ENCODE measurements at places on chromosomes 16 and 17.
A peak's percentile ranks its signal among the peaks of the same experiment; 100 is the strongest.

GRCh38 chr16:86806838-86807351, 228.5 kb downstream of the FOXL1 start:
- no peak for DNase-seq

- DNase-seq: peak; percentile 37
Measured at GRCh38 chr17:74671031-74671771, 41.5 kb downstream of the CD300LF start.

DNA sequence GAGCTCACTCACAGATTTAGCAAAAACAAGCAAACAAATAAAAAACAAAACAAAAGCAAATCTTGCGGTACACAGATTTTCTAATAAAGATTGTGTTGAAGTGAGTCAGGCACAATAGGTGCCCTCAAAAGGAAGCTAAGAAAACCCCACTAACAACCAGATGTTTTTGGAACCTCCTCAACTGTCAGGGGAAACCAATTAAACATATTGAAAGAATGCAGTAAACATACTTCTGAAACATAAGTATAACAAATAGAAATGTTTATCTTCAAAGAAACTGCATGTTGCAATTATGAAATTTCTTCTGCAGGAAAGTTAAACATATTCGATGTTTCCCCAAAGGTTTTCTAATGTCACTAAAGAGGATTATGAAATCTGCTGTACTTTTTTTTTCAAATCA, 110.5 kb upstream of the CORO6 start:
- DNase-seq: no peak

DNA sequence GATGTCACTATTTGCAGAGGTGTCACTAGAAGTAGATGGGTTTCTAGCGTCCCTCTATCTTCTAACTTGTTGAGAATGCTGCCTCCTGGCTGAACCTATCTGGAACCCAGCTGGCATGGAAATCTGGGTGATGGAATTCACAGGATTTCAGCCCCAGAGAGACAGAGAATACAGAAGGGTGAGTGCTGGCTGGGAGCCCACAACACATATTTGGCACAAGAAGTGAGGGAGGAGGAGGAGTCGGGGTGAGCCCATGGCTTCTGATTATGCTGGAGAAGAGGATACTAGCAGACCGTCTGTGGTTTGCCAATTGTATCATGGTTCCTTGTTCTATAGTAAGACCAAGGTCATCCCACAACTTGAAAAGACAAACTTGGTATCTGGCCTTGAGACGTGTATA, 557.8 kb upstream of the SALL1 start:
- DNase-seq: no peak

- no peak for DNase-seq
Measured at GRCh38 chr17:45914047-45914717, 19.8 kb downstream of the MAPT start.

GRCh38 chr17:411421-412120, 59.0 kb upstream of the RPH3AL start:
- DNase-seq: no peak

DNA sequence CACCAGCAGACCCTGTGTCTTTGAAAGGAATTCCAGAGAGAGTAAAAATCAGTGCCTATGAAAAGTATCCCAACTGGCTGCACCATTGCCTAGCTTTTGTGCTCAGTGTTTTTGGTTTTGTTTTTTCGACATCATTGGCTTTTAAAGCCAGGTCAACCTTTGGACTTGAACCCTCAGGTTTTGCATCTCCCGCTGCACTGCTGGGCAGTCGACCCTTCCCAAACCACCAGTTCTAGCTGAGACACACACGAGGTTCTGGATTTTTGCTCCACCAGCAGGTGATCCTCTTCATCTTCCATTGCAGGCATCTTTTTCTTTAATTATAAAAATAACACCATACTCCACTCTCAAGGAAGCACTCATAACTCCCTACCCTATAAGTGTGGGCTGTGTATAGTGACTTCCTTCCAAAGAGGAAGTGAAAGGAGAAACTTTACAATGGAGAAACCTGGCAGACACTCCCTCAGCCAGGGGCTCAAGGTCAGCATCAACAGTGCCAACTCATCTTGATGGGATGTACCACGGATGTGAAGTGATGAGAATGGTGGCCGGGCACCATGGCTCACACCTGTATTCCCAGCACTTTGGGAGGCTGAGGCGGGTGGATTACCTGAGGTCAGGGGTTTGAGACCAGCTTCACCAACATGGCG, 57.8 kb downstream of the BMERB1 start:
- DNase-seq: no peak

DNA sequence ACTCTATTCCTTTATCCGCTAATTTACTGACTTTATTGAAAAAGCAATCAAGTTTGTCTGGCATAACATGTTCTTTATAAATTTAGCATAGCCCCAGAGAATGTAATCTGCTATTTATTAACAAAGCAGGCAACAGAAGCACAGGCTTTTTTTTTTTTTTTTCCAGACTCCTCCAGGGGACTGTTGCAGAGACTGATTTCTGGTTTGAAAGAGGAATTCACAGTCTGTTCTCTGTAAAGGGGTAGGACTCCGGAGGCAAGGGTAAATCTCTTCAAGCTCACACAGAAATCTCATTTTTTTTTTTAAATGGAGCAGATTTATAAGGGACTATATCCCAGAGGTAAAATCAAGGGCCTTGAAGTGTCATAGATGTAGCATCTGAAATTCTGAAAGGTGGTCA, 1386.5 kb upstream of the CDH8 start:
- no peak for DNase-seq

DNA sequence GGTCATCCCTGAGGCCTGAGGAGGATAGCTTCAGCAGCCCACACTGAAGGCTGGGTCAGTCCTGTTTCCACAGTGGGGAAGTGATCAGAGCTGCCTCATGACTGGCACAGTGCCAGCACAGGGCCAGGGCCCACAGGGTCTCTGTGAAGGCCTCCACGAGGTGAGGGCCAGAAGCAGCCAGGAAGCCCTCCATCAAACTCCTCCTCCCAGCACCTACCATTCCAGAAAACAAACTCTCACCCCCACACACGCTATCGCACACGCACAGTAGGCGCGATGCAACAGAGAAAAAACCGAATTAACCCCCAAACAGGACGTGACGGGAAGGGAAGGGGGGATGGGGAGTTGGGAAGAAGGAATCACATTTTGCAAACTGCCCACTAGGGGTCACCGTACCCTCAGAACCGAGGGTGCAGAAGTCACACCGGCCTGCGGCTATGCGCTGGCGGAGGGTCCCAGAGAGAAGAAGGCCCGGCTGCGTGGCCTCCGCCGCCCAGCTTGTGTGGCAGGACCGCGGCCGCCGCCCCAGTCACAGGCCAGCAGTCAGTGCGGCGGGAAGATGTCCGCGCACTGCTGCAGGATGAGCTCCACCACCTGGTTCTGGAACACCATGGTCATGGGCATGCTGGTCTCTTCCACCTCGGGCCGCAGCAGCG, 37.6 kb downstream of the ARHGAP27 start:
- peak; percentile 87 for DNase-seq

- DNase-seq: no peak
Measured at GRCh38 chr17:41972571-41973407, 6.2 kb downstream of the CNP start.

- DNase-seq: peak; percentile 57
Measured at GRCh38 chr16:9047689-9048301, 43.6 kb upstream of the HAPSTR1 start.

- DNase-seq: no peak
Measured at GRCh38 chr17:15340966-15341365, 431 bp downstream of the TEKT3 start.

- DNase-seq: no peak
Measured at GRCh38 chr17:63960006-63960405, 12.7 kb downstream of the SCN4A start.

- DNase-seq: no peak
Measured at GRCh38 chr16:2236337-2237101, at the start of gene DNASE1L2. Gene DNASE1L2 (plus strand): TSS chr16:2236444. CDS start chr16:2236817, 373 bp downstream.

DNA sequence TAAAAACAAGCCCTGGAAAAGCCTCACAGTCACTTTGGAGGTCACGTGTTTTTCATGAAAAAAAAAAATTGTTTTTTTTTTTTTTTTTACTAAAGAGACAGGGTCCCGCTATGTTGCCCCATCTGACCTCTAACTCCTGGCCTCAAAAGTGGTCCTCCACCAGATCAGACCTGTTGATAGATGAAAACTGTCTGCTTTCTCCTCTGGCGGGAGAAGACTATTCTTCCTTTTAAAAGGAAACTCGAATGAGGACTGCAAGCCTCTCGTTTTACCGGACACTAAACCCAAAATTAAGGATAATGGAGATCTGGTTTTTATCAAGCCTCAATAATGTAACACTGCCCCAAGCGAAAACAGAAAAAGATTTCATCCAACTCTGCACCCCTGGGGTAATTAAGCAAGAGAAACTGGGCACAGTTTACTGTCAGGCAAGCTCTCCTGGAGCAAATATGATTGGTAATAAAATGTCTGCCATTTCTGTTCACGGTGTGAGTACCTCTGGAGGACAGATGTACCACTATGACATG, 25.8 kb downstream of the ZCCHC14 start:
- DNase-seq: no peak

DNA sequence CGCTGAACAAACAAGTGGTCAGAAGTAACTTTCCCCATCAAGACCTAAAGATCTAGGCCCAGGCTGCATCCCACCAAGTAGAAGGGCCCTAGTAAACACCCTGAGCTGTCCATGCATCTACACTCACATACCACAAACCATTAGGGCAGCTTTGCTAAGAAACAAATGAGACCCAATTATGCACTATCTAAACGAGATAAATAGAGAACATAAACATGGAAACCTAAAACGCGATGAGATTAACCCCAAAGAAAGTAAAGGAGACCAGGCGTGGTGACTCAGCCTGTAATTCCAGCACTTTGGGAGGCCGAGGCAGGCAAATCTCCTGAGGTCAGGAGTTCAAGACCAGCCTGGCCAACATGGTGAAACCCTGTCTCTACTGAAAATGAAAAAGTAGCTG, 5.8 kb downstream of the TXNDC11 start:
- DNase-seq: no peak

DNA sequence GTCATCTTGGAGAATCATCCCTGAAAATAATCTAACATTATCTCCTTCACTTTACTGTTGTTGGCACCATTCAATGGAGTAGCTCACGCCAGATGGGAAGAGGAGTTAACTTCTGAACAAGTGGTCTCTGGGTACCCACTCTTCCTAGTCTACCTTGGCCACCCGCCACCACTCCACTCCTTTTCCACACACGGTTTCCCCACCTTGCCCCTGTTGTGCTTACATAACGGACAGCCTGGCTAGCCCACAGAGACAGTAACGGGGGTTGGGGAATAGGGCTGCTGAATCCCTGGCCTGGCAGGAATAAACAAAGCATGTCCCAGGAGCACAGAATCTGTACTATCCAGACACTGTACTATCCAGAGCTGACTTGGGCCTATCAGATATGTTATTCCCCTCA, 3.6 kb upstream of the MXRA7 start:
- DNase-seq: no peak

- no peak for DNase-seq
Measured at GRCh38 chr17:17435323-17435722, 41.5 kb upstream of the MED9 start.

DNA sequence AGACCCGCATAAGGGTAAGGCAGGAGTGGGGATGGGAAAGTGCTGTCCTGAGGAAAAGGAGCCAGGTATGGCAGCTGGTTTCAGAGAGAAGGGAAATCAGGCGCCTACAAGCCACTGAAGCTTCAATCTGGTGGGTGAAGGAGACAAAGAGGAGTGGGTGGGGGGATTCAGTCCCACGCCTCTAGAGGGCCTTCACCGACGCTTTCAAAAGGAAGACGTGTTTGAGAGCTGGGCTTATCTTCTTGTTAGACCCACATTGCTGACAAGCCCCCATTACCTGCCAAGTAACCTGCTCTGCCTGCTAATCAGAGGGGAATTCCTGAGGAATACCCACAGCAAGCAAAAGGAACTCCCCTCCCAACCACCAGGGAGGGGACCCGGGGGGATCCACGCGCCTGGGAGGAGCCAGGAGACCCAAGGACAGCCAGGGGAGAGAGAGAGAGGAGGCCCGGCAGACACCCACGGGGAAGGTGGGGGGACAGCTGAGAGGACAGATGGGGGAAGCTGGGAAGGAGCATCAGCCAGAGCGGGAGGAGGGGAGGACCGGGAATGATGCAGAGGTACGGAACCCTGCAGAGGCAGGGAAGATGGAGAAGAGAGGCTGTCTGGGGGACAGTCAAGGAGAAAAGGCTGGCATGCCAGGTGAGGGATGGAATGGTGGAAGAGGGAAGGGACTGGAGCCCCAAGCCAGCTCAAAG, 1.0 kb downstream of the MTMR4 start:
- peak; percentile 54 for DNase-seq

GRCh38 chr16:47643323-47644000, 182.3 kb downstream of the PHKB start:
- no peak for DNase-seq

DNA sequence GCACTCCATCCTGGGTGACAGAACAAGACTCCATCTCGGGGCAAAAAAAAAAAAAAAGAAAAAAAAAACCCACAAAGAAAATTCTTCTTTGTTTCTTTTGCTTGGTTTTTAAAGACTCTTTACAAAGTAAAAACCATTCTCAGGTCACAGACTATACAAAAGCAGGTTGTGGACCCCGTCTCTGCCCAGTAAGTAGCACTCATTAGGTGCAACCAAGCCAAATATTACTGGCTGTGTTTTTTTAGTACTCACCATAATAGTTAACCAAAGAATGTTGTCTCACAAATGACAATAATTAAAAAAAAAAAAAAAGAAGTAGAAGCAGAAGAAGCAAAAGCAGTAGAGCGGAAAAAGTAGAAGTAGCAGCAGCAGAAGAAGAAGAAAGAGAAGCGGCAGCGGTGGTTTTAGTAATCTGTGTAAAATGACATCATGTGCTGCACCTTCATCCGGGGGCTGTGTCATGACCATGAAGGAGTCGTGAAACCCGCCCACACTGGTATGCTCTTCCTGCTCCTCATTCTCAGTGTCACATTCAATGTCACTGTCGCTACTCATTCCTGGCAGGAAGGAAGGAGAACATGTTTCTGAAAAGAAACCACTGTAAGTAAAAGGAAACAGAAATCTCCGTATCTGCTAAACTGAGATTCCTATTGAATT, 105.4 kb downstream of the TRIM37 start:
- DNase-seq: no peak

GRCh38 chr17:59494757-59495368, 70.5 kb upstream of the DHX40 start:
- DNase-seq: no peak

GRCh38 chr16:88883946-88884345, 17.5 kb upstream of the PABPN1L start:
- DNase-seq: no peak

GRCh38 chr17:45958994-45959665, 39.9 kb upstream of the STH start:
- no peak for DNase-seq
